ENCODE measurements at places on chromosomes 5 and 9.

- DNase-seq, result no peak
Observed at GRCh38 chr9:136370037-136370436, 3.4 kb downstream of the CARD9 start.

DNA sequence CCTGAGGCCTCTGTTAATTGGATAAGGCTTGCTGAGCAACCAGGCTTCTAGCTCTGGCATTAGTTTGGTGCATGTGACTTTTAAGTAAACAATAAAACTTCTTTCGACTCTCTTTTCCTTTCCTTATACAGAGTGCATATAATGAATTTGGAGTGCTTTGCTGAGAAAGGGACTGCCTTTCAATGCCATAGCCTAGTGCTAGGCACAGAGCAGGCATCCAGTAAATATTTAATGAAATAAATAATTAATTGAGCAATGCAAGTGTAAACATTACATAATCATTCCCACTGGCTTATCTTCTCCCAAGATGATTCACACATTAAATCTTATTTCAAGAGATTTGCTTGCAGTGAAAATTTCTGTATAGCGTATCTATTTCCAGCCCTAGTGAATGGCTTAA is 74.1 kb downstream of the NMUR2 start:
- no peak for DNase-seq

DNA sequence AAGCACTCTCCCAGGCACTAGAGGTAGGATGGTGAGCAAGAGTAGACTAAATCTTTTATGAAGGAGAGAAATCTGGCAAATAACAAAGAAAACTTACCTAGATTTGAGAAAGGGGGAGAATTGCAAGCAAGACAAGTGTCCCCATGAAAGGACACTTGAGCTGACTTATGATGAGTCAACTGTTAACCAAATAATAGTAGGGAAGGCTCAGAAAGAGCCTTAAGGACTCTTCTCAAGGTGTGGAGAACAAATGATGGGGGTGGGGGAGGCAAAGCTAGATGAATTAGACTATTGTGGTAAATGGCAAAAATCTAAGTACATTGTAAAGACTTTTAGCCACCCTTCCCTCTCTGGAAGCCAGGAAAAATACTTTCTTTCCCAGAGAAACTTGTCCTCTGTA is 77.6 kb upstream of the RASA1 start:
- DNase-seq, result no peak

DNA sequence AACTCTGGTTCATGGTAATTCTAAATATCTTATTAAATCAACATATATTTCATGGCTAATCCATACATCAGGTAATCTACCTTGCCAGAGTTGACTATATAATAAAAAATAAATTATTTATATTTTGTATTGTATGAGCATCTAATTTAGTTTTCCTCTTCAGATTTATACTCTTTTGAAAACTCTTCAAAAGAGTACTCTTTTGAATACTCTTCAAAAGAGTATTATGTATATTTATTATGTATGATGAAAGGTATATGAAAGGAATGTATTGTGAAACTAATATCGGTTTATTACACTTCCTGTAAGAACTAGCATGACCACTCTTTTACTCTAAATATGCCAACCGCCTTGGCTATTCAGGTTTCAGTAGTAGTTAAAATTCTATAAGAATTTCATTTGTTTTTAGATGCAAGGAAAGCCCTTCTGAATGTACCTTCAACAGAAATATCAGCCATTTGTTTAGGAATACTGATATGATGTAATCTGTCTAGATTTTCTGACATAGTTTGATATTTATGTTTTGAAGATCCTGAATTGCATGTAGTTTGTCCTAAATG is 178.7 kb downstream of the WDR70 start:
- DNase-seq, result no peak

GRCh38 chr9:114452219-114453165 is 52.8 kb downstream of the WHRN start:
- no peak for DNase-seq

GRCh38 chr5:93704996-93705395 is 36.4 kb downstream of the POU5F2 start:
- DNase-seq, result no peak

GRCh38 chr5:6873359-6873758 is 160.1 kb downstream of the TENT4A start:
- no peak for DNase-seq

DNA sequence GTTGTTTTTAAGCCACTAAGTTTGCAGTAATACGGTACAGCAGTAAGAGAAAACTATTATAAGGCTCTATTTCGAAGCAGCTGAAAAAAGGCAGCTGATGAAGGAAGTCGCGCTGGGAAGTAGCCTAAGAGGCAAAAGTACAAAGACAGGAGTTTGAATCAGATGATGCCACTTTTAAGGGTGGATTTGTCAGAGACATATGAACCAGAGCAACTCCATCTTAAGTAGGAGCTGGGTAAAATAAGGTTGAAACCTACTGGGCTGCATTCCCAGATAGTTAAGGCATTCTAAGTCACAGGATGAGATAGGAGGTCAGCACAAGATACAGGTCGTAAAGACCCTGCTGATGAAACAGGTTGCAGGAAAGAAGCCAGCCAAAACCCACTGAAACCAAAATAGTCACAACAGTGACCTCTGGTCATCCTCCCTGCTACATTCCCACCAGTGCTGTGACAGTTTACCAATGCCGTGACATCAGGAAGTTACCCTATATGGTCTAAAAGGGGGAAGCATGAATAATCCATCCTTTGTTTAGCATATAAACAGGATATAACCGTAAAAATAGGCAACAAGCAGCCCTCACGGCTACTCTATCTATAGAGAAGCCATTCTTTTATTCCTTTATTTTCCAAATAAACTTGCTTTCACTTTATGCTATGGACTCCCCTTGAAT is 91.8 kb upstream of the PRSS3 start:
- no peak for DNase-seq

DNA sequence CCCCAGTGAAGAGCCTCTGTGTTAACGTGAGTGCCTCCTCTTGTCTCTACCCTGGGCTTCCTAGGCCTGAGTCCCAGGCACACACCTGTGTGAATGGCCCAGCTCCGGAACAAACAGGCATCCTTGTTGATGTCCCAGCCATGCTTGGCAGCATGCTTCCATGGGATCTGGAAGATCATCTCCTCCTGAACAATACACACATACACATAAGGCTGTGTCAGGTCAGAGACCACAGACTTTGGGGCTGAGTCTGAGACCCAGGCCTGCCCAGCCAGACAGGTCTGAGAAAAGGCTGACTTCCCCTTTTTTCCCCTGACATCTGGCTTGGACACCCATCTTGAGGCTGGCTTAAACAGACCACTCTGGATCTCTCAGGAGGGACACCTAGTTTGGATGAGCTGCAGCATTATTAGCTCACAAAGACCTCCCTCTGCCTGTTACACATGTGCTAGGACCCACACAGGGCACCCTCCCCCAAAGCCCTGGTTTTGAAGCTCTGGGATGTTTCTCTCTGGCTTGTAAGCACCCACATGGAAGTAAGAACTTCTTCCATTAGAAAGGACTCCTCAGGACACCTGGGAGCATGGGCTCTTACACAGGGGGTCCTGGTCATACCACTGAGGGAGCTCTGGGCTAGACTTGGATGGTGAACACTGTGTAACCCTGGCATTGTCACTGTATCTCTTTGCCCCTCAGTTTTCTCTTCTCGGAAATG is 2.6 kb downstream of the IRF1 start:
- DNase-seq, result peak; percentile 22

DNA sequence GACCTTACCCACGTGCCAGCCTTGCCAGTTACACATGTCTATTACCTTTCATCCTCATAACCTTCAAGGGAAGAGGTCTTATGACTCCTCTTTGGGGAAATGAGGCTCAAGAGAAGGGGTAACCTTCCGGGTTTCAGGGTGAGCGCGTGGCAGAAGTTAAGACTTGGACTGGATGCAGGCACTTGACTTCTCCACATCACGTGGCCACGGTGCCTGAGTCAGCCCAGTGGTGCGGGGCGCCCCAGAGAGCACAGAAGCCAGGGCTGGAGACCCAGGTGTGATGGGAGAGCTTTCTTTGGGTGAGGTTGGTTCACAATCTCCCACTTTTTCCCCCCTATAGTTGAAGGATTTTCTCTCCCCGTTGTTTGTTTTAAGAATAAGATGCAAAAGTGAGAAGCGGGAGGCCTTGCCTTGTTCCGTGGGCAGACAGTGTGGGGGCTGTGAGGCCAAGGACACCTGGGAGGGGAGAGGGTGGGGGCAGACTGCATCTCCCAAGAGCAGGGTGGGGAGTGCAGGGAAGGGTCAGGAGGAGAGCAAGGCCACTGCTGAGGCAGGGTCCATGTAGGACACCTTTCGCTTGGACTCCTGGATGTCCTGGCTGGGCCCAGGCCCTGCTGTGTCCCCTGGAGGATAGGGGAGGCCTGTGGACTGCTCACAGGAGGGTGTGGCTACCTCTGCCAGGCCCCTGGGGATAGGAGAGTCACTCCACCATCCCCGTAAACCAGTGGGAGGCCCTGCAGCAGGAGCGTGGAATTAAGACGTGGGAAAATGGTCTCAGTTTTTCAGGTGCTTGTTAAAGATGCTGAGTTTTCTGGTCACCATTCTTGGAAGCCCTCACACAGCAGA is 90.0 kb upstream of the CTSL start:
- DNase-seq, result no peak

- peak; percentile 42 for DNase-seq
Observed at GRCh38 chr9:133115604-133116345, 5.3 kb downstream of the RALGDS start.

DNA sequence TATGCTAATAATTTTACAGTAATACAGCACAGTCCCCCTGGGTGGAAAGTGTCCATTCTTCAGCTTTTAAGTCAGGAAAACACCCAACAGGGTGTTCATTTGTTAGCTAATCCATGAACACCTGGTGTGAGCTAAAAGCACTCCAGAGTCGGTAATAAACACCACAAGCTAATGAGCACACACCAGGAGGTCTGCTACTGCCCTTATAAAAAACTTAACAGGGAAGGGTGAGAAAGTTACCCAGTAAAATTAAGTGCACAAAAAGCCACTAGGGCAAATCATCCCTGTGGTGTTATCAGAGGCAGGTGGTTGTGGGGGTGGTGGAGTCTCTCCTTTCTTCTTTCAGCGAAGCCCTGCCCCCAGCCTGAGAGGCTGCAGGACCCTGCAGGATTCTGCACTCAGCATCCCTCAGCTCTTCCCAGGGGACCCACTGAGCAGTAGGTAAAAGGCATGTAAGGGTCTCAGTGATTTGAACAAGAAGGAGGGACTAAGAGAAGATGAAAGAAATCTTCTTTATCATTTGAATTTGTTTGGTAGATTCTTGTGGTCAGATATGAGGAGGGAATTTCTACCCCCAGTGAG is 14.4 kb downstream of the GDNF start:
- no peak for DNase-seq

DNA sequence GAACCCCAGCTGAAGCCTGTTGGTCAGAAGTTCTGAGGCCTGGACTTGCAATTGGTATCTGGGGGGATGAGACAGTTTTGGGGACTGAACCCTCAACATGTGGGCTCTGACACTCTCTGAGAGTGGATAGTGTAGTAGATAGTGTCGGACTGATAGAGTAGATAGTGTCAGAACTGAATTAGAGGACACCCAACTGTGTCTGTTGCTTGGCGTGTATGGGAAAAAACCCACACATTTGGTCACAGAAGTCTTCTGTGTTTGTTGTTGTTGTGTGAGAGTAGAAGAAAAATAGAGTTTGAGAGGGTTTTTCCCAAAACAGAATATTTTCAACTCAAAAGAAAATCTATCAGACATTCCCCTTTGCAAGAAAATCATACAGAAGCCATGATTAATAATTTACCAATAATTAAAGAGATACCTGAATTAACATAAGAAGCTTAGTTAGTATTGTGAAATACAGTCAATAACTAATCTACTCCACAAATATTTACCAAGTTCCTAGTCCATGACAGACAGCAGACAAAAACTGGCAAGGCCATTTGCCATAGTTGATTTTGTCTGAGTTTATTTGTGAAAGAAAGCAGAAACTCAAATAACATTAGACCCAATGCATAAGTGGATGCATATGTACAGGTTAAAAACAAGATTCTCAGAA is 170.9 kb downstream of the CTNND2 start:
- no peak for DNase-seq
